ENCODE measurements at places on chromosomes 4 and X.

DNA sequence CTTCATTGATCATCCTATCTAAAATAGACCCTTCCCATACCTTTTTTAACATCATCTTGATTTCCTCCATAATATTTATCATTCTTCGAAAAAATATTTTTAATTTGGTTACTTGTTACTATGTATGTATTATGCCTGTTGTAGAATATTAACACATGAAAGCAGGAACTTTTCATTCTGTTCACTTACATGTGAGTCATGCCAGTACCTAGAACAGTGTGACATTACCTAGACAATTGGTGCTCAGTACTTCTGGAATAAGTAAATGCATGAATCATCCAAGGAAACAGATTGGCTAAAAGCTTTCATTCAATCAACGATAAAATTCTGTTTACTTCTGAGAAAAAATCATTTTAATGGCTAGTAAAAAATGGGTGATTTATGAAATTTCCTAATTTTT, 76.4 kb downstream of the CXXC4 start:
- no peak for DNase-seq

GRCh38 chr4:74235135-74235534, 73.1 kb upstream of the EPGN start:
- no peak for DNase-seq

DNA sequence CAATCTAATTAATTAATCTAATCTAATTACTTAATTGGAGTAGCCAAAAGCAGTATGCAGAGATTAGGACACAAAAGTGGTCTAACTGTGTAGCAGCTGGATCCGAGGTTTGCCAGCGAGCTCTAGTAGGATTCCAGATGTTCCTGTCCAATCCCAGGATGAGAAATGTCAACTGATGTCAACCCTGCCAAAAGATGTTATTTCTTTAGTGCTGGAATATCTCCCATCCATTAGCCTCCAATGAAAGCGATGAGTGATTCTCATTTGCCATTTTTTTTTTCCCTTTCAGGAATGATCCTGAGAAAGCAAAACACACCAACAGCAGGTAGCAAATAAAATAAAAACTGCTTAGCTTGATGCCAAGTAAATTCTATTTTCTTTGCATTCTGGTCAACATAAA, 372.9 kb downstream of the STIM2 start:
- DNase-seq, result no peak

GRCh38 chr4:7195546-7196287, 3.4 kb downstream of the SORCS2 start:
- DNase-seq, result no peak

DNA sequence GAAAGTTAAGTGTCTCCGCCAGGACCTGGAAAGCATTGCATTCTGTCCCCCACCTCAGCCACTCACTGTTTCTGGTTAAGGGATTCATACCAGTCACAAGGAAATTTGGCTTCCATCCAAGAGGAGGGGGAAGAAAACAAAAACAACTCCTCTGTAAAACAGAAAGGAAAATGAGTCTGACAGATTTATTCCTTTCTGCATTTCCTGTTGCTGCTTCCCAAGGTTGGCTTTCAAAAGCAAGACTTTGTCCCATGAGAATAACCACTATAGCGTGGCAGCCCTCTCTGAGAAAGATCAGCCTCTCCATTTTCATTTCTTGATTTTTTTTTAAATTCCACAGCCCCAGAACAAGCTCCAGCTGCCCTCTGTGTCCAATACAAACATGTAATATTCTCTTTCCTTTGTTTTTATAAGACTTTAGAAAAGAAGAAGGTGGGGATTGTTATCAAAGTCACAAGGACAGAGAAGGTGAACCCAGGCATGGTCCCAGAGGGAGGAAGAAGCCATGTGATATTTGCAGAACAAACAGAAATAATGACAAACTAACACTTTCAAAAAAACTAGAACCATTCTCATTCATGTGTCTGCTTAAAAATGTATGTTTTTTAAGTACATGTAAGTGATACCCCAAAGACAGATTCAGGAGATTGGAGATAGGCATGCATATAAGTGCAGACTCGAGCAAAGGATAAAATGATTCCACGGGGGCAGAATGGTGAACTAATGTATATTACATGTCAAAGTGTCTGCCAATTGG, 90.7 kb upstream of the DCLK2 start:
- DNase-seq, result no peak

- DNase-seq, result peak; percentile 79
Observed at GRCh38 chr4:185209031-185209851, at the start of gene SNX25. Gene SNX25, plus strand, starts transcription at chr4:185209598. Its CDS starts 229 bp downstream, at chr4:185209827.

GRCh38 chrX:45959567-45959966, 585.7 kb downstream of the ZNF674 start:
- DNase-seq, result no peak

DNA sequence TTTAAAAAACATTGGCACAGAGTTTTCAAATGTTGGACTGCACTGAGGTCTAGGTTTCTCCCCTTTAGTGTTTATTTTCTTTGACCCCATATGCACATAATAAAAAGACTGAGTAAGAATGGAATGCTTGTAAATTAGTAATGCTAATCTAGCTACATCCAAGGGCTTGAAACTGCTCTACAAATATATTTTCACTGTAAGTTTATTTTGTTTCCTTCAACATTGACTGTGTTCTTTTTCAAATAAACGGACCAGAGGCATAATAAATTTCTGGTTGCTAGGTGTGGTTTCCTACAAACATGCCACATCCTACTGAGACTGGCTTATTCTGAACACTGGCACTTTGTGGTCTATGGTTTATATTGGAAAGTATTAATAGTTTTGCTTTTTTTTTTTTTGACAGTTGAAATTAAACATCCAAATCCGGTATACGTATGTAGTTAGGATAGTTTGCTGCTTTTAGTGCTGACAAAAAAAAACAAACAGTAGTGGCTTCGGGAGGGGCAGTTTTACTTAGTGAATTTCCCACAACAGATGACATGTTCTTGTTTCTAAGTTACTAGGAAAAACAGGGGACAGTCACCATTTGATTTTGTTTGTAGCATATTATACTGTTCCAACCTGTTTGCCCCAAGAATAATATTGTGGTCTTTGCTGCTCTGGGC, 13.2 kb downstream of the CA5B start:
- no peak for DNase-seq

GRCh38 chr4:54657551-54658251, at the start of gene KIT:
Gene KIT, plus strand, starts transcription at chr4:54657957. Its CDS starts 58 bp downstream, at chr4:54658015.
- DNase-seq, result no peak

DNA sequence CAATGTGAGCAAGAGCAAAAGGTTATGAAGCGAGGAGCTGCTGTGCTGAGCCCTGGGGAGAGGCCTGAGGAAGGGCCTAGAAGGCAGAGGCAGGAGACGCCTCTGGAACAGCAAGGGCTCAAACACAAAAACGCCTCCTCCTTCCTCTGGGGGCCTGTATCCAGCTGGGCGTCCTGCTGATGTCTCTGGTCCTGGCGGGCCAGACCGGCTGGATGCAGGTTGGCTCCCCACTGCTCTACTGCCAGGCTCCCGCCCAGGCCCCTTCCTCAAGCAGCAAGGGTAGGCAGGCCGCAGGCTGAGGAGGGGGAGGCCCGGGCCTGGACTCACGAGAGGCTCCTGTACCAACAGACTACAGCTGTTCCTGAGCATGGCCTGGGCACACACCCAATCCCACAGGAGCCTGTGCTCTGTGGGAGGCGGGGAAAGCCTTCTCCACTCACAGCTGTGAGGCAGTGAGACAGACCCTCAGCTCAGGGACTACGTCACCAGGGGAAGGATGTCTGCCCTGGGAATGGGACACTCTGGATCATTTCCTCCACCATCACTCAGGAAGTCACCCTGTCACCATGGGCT, 2.3 kb downstream of the HAUS7 start:
- no peak for DNase-seq

DNA sequence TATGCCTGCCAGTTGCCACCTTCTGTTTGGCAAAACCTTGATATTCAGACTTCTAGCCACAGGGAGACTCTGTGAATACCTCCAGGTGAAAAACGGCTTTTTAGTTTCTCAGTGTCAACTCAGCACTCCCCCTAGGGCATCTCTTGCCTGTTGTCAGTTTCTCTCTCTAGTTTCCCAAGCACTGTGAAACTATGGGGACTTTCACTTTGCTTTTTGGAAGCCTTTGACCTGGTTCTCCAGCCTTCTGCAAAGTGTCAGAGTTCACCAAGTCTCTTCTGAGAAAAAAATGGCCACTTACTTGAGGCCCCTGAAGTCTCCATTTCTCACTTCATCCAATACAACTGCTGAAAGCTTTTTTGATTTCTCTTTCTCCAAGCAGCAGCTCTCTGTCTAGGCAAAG, 521.5 kb downstream of the INPP4B start:
- no peak for DNase-seq

- DNase-seq, result no peak
Observed at GRCh38 chr4:80216100-80216761, 18.9 kb downstream of the PRDM8 start.

GRCh38 chrX:35622601-35623000, 175.5 kb upstream of the MAGEB16 start:
- DNase-seq, result no peak

DNA sequence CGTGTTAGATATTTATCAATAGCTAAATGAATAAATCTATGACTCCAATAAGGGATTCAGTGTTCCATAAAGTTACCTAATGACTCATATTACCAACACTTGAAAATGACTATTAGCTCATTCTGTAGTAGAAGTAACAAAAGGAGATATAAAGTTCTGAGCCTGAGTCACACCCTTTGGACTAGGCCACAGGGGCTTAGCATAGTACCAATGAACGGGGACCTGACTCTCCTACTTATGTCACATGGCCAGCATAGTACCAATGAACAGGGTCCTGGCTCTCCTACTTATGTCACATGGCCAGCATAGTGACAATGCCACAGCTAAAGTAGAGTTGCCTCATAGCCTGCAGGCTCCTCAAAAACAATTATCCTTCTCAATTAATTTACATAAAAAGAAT, 43.7 kb downstream of the MAGEB16 start:
- DNase-seq, result no peak

GRCh38 chrX:107374132-107374531, 75.3 kb upstream of the FRMPD3 start:
- no peak for DNase-seq

DNA sequence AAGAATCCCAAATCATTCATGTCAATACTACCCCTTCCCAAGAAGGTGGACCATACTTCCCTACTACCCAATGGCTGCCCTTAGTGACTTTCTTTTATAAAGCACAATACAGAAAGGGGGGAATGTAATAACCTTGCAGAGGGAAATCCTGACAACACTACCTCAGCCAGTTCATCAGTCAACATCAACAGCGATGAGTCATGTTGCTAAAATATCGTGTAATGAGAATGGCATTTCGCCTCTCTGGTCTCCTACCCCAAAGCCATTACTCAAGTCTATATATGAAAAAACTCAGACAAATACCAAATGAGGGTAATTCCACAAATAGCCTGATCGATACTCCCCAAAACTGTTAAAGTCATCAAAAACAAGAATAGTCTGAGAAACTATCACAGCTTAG, 3.3 kb upstream of the MAGEA8 start:
- DNase-seq, result no peak

DNA sequence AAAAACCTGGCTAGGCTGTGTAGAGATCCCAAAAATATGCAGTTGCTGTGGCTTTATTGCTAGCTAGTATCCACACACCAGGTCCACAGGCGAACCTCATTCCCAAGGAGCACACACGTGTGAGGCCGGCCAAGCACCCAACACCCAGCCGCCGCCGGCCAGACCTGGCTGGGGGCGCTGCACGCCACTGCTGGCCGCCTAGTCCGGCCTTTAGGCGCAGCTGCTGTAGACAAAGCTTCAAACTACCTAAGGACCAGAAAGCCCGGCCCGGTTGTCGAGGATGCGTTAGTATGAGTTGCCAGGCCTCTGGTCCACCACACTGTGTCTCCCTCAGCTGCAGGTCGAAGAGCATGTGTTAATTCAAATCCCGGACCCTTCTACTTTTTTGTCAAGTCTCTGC, 3.1 kb downstream of the POU3F4 start:
- no peak for DNase-seq

- no peak for DNase-seq
Observed at GRCh38 chr4:183826461-183826860, 78.6 kb upstream of the STOX2 start.

- DNase-seq, result no peak
Observed at GRCh38 chrX:86171366-86171765, 23.1 kb downstream of the DACH2 start.

DNA sequence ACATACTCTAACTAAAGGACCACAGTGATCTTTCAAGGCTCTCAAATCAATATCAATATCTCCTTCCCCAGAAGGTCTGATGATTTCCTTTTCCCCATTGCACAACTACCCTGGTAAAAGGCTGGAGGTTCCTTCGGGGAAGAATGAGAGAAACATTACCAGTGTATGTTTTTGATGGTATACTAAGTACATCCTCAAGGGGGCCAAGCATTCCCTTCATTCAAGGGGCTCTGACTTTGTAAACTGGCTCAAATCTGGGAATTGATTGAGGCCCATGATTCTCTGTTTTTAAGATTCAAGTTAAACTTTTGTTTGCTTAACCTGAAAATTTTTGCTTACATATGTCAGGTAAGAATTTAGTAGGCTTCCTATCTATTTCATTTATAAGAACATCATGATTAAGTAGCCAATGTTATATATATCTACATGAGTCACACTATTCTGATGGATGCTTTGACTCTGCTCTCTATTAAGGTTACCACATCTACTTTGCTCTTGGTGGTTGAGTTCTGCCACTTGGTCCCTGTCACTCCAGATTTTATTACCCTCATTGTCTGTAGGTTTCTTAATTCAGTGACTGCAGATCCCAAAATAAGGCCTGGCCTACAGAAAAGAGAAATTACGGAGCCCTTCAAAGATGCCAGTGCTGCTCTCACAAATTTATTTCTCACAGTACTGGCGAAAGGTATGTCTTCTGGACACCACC, 16.4 kb upstream of the GUCY1B1 start:
- DNase-seq, result no peak

GRCh38 chr4:25513814-25514213, 136.8 kb downstream of the ANAPC4 start:
- DNase-seq, result no peak

DNA sequence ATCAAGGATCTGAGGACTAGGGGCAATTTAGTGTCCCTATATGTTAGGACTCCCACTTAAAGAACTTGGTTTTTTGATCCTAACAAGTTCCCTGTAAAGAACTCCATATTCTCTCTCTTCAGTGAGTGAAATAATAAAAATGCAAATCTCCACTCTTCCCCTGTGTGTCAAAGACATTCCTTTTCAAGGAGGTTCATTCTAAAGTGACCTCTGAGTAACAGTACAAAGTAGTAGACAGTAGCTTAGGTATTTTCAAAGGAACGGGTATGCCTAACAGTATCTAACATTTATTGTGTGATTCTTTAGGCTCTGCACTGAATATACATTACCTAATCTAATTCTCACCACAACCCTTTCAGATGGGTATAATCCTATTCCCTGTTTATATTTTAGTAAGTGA, 58.4 kb upstream of the SCOC start:
- DNase-seq, result no peak

GRCh38 chr4:37667197-37668100, 18.7 kb downstream of the RELL1 start:
- no peak for DNase-seq

- DNase-seq, result no peak
Observed at GRCh38 chr4:138941037-138941436, 74.5 kb upstream of the NOCT start.

- DNase-seq, result no peak
Observed at GRCh38 chr4:60683973-60684372, 516.2 kb upstream of the ADGRL3 start.

Measured in stimulated activated CD8-positive, alpha-beta memory T cell treated with anti-CD3 and anti-CD28 coated beads, Interleukin-7, amount 100 ng/mL, for 48 hours (primary cell).